Esophagus mucosa (tissue), 1 donor: ENCODE measurements at places on chromosomes 2 and 18. TPM values are rescaled to one million over a fixed set of nuclear protein-coding genes. Genes with fewer than 3 reads are reported as not detected.

Gene IL1RL1
- 2.8 TPM for total RNA-seq

Gene APOB
- total RNA-seq: 0.20 TPM

Gene HRH4
- total RNA-seq: 0.28 TPM

Gene CXCR4
- total RNA-seq: 3.6 TPM

Gene EFHD1
- total RNA-seq: 1.1 TPM

Gene IL36A
- total RNA-seq: 167 TPM

Gene ACTG2
- total RNA-seq: 40.8 TPM
